ENCODE measurements at places on chromosomes 1 and 21.

GRCh38 chr1:84972377-84972987, 24.4 kb downstream of the MCOLN2 start:
- no peak for DNase-seq

- peak; percentile 89 for DNase-seq
These were observed 38.2 kb downstream of the MATN1 start for GRCh38 chr1:30684881-30685795.

- DNase-seq = peak; percentile 58
These were observed 27.5 kb upstream of the IGSF21 start for GRCh38 chr1:18079941-18080735.

DNA sequence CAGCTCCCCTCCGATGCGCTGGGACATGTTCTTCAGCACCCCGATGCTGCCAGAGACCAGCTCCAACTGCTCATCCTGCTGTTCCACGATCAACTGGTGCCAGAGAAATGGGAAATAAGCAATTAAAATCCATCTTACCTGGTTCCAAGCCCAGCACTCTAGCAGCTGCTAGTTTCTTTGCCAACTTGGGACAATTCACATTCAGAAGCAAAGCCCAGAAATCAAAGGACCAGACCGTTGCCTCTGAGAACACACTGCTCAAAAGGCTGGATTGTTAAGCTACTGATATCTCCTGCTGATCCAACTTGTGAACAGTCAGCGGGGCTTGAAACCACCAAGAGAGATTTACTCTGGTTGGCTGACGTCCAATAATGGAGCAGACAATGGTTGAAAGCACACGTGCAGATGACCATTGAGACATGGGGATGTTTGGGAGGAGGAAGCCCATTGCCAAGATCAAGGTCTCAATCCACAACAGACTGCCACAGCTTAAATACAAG, 34.4 kb downstream of the STX6 start:
- DNase-seq = no peak

All from NCI-H1436 (cell line).